MCF 10A (cell line): ENCODE measurements at places on chromosomes 7 and 10. TPM values are rescaled to one million over a fixed set of nuclear protein-coding genes. Genes with fewer than 3 reads are reported as not detected.

- H3K4me3 ChIP-seq: peak overlapping the region; percentile 88
- no peak for DNase-seq
- H3K27ac ChIP-seq: peak overlapping the region; percentile 78
- no peaks in the 10 kb centered on the region for H3K27me3 ChIP-seq
- H3K36me3 ChIP-seq: peaks cover 6% of the 10 kb centered on the region
These were observed 1.6 kb downstream of the AHR start for GRCh38 chr7:17300012-17300411.

Gene GFRA1
- total RNA-seq: not detected in 2 replicates

DNA sequence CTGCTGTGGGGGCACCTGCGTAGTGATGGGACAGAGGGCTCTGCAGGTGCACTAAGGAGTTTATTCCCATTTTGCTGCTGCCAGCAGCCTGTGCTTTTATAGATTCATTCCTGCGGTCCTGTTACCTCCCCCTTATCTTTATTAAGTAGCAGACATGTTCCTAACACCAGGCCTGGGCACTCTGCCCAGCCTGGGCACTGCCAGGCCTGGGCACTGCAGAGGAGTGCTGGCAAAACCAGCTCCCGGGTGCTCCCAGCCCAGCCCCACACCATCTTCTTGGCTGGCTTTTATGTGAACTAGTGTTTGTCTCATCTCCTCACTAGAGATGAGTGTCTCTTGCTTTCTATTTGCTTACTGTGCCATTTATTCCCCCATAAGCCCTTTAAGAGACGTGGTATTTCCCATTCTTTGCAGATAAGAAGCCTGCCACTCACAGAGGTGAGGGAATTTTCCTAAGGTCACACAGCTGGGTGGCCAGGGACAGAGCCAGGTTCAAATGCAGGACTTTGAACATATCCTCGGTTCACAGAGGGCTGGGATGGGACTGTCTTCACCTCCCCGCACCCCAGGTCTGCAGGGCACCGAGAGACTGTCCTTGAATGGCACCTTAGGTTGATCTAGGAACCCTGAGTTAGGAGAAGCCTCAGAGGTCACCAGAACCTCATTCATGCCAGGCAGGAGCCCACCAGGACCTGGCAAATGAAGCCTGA lies 14.6 kb upstream of the DRGX start:
- no peaks in the 10 kb centered on the region for H3K36me3 ChIP-seq
- no peak for DNase-seq
- H3K27ac ChIP-seq: no peak overlapping the region

DNA sequence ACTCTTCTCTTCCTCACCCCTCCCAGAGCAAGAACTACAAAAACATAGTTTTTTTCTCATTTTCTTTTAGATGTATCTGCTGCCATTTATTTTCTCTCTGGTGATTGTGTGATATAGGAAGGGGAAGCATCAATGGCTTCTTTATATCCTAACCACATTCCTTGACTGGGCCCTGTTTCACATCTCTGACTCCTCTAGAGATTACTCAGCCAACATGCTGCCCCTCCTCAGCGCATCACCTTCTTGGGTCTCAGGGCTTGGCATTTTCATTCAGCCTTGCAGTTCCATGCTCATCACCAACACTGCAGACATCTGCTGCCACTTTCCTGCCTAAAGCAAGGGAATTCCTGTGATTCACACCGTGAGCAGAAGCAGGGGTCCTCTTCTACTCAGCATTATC lies 705.5 kb downstream of the AUTS2 start:
- peaks cover 6% of the 10 kb centered on the region for H3K36me3 ChIP-seq
- no peaks in the 10 kb centered on the region for H3K4me1 ChIP-seq
- DNase-seq: no peak
- no peak overlapping the region for H3K27ac ChIP-seq
- no peaks in the 10 kb centered on the region for H3K27me3 ChIP-seq
- H3K4me3 ChIP-seq: no peak overlapping the region

DNA sequence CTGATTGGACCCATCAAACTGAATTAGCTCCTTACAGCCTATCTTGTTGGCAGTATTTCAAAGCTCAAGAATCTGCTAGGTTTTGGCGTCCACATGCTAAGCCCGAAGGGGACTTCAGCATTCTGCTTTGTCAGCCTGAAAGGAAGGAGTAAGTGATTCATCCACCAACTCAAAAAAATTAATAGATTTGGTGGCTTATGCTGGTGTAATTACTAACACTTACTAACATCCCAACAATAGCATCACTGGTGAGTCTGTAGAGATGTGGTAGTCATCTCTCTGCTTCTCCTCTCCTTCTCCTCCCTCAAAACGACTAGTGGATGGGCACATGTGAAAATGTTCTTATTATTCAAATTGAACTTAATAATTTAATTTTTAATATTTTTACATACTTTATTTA lies 53.8 kb upstream of the EGR2 start:
- H3K27ac ChIP-seq: no peak overlapping the region
- no peak overlapping the region for H3K4me3 ChIP-seq
- no peak for DNase-seq
- no peaks in the 10 kb centered on the region for H3K27me3 ChIP-seq

- no peaks in the 10 kb centered on the region for H3K27me3 ChIP-seq
- no peak for DNase-seq
- peak overlapping the region; percentile 92 for H3K27ac ChIP-seq
- H3K4me1 ChIP-seq: peaks cover 30% of the 10 kb centered on the region
These were observed 721 bp downstream of the ARL3 start for GRCh38 chr10:102713539-102713813.

Gene AGMO
- total RNA-seq: not detected in 2 replicates

Gene GPER1
- total RNA-seq: 0.28 and 0.32 TPM in 2 replicates

DNA sequence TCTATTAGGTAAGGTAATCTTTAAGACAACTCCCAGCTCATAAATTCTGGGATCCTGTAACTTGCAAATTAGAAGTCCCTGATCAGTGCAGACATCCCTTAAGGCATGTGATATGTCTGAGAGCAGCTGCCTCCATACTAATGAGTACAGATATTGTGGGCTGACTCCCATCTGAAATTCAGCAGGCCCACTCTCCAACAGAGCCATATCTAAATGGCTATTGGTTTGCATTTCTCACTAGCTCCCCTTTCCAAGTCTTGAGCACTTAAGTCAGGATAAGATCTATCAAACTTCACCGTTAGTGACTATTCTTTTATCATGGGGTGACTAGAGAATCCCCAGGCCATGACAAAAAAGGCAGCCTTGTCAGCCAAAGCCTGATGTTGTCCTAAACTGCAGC lies 785.4 kb downstream of the IPMK start:
- no peak overlapping the region for H3K27ac ChIP-seq
- no peaks in the 10 kb centered on the region for H3K4me1 ChIP-seq
- peaks cover 21% of the 10 kb centered on the region for H3K27me3 ChIP-seq
- H3K36me3 ChIP-seq: no peaks in the 10 kb centered on the region
- H3K4me3 ChIP-seq: no peak overlapping the region

GRCh38 chr7:107982918-107983389 lies 20.0 kb downstream of the LAMB1 start:
- no peak overlapping the region for H3K4me3 ChIP-seq
- H3K36me3 ChIP-seq: peaks cover 100% of the 10 kb centered on the region
- H3K27ac ChIP-seq: no peak overlapping the region
- H3K4me1 ChIP-seq: peaks cover 11% of the 10 kb centered on the region
- DNase-seq: no peak

DNA sequence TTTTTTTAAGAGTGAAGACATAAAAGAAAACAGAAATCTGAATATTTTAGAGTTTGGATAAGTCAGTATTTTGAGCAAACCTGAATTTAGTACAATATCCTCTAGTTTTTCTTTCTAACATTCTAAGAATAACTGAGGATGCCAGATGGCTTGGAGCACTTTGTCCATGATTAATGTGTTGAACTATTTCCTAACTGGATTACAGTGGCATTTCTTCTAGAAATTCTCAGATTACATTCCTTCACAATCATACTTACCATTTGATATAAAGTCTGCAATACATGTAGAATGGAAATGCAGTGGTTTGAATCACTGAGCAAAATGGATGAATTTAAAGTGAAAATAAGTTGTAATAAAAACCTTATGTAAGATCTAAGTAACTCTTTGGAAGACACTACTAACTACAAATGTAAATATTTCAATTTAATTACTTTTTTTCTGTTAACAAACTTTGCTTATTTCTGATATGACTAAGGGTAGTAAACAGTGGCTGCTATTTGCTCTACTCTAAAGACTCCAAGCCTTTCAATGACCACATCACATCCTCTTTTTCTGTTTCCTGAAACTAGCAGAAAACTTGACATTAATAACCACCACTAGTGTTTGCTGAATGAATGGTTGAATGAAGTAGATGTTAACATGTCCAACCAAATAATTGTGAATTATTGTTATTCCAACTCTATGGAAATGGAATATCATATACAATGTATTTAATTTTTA lies 102.8 kb downstream of the PRKG1 start:
- no peak overlapping the region for H3K27ac ChIP-seq
- no peak overlapping the region for H3K4me3 ChIP-seq
- no peaks in the 10 kb centered on the region for H3K36me3 ChIP-seq
- H3K27me3 ChIP-seq: no peaks in the 10 kb centered on the region

- DNase-seq: no peak
- no peaks in the 10 kb centered on the region for H3K36me3 ChIP-seq
- H3K4me1 ChIP-seq: no peaks in the 10 kb centered on the region
- no peak overlapping the region for H3K27ac ChIP-seq
- peaks cover 50% of the 10 kb centered on the region for H3K27me3 ChIP-seq
These were observed 317.5 kb upstream of the MAGI2 start for GRCh38 chr7:79770970-79771369.

- H3K27ac ChIP-seq: peak overlapping the region; percentile 49
- no peaks in the 10 kb centered on the region for H3K36me3 ChIP-seq
- H3K4me3 ChIP-seq: peak overlapping the region; percentile 78
- peaks cover 21% of the 10 kb centered on the region for H3K4me1 ChIP-seq
- H3K27me3 ChIP-seq: no peaks in the 10 kb centered on the region
These were observed 1.5 kb downstream of the PTPN12 start for GRCh38 chr7:77538281-77539212.
